CD8-positive, alpha-beta T cell (primary cell): ENCODE measurements at places on chromosomes 16 and 17. TPM values are rescaled to one million over a fixed set of nuclear protein-coding genes. Genes with fewer than 3 reads are reported as not detected.

Gene SHISA9
- not detected for total RNA-seq

Gene MT4
- total RNA-seq: not detected

DNA sequence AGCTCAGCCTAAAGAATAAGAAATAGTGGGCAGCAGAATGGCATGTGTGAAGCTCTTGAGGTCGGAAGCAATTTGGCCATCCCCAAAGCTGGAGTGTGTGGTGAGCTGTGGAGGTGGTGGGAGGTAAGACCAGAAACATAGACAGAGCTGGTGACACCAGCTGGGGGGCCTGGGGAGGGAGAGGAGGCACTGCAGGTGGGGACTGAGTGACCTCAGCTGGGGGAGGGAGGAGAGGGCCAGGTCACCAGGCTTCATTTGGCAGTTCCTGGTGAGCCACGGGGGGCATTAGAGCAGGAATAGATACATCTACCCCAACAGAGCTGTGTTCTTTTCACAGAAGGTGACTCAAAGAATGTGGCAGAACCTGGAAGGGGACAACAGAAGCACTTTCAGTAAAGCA lies 31.9 kb downstream of the WFDC1 start:
- DNase-seq: no peak

- DNase-seq: no peak
These were observed 17.1 kb upstream of the SREBF1 start for GRCh38 chr17:17853811-17854447.

DNA sequence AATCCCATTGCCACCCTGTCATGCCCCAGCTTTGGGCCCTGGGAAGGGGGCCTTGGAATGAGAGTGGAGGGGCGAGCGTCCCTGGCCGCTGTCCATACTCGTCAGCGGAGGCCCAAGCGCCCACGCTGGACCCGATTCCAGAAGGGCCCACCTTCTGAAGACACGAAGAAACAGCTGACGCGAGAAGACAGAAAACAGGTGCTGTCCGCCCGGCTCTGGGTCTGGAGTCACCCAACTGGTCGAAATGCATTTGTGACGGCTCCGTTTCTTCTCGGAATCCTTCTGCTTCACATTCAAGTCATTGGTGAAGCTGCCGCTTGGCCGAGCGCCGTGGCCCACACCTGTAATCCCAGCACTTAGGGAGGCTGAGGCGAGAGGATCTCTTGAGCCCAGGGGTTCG lies 52.9 kb upstream of the PVALEF start:
- DNase-seq: no peak
